Hypothalamus (tissue), 51 donors: ENCODE measurements at places on chromosomes 5 and 9.

DNA sequence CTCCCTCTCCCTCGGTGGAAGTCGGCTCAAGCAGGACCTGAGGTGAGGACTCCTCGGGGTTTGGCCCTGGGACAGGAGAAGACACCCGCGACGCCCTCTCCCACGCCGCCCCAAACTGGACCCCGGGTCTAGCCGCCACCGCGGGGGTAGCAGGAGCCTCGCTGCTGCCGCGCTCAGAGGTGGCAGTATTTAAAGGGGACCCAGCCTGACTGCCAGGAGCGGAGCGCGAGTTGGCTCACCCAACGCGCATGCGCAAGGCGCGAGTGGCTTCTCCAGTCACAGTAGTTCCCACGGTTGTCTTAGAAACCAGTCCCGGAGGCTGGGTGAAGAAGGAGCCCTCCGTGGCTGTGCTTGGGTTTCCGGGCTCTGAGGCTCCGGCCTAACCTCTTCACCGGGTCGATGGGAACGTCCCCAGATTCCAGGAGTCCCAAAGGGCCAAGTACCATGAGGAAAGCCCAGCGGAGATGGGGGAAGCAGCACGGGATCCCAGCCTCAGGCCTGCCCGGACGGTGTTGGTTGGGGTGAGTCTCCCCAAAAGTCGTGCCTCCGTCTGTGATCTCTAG is 477.8 kb downstream of the SPATA31A7 start:
- DNase-seq = no peak

- DNase-seq = no peak
Measured at GRCh38 chr5:127586811-127587210, 62.1 kb upstream of the CTXN3 start.

DNA sequence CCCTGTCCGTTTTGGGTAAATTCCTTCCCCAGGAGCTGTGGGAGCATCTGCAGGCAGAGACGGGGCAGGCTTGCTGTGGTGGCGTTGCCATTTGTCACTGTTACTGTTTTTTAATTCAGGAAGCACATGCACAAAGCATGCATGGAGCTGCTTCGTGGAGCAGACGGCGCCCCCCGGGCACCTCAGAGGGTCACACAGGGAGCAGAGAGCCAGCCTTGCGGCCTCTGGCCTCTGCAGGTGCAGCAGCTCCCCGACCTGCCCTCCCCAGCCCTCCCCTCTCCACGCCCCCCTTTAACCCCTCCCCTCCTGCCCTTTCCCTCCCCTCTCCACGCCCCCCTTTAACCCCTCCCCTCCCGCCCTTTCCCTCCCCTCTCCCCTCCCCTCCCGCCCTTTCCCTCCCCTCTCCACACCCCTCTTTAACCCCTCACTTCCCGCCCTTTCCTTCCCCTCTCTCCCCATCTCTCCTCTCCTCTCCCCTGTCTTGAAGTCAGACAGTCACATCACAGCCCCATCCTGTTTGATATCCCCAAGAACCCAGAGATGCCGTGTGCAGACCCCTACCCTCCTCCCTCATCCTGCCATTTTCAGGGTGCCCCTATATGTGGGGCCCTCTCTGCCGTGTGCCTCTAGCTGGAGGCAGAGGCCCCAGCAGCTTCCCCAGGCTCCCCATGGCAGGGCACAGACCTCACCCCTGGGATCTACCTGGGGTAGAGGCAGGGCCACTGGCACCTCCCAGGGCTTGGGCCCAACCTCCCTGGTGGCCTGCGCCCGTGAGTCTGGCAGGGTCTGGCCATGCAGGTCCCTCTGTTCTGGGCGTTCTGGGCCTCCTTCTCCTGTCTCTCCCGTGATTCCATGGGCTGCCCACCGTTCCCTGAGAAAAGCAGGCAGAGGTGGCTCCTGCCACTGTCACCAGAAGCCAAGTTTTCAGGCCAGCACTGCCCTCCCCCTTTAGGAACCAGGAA is 29.6 kb upstream of the UBAC1 start:
- DNase-seq = peak; percentile 40

DNA sequence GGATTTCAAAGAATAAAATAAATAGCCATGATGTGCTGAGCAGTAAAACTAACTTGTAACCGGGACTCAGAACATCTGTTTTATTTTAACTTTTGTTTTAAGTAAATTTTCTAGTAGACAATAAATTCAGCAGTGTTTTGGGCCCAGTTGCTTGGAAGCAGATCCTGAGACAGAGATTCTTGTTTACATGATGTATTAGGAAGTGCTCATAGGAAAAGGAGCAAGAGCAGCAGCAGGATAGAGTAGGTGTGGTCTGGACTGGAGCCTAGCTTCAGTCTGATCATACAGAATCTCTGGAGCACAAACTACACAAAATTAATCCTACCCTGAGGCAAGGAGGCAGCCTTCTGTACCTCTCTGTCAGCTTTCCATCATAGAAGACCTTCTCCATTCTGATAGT is 139.2 kb upstream of the CCNH start:
- DNase-seq = no peak

DNA sequence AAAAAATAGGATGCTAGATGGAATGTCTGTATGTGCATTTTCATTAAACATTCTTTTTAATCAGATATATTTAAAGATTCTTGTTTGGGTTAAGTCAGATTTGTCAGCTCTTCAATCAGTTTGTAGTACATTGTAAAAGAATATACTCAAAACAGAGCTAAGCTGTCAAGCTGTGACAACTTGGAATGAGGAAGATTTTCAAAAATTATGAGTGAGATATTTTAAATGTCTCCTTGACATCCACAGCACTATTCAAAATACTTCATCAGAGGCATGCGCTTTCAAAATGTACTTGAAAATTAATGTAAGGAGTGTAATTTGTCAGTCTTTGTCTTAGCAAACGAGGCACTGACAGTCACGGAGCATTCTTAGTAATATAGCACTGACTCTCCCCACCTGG is 182.0 kb downstream of the MAT2B start:
- no peak for DNase-seq

GRCh38 chr5:161544350-161544765 is 2.2 kb downstream of the GABRB2 start:
- no peak for DNase-seq

GRCh38 chr5:71938895-71939294 is 168.4 kb upstream of the MAP1B start:
- no peak for DNase-seq

- DNase-seq = no peak
Measured at GRCh38 chr5:125006011-125006685, 259.7 kb upstream of the ZNF608 start.

- DNase-seq = no peak
Measured at GRCh38 chr9:14326264-14326826, 12.4 kb upstream of the NFIB start.

DNA sequence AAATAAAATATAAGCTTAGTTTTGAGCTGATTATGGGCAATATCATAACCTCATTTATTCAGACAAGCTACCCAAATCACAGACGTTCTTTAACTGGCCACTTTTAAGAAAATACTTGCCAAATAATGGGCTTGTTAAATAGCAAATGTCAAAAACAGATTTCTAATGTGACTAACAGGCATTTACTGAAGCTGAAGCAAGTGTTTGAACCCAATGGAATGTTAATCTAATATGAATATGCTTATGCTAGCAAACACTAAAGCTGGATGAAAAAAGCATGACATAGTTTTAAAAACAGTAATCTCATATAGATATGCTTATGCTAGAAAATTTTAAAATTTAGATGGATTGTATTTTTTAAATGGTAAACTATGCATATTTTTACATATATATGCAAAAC is 411.6 kb upstream of the PTGER4 start:
- no peak for DNase-seq

- DNase-seq = no peak
Measured at GRCh38 chr5:42951293-42951840, 88.8 kb downstream of the ANXA2R start.

DNA sequence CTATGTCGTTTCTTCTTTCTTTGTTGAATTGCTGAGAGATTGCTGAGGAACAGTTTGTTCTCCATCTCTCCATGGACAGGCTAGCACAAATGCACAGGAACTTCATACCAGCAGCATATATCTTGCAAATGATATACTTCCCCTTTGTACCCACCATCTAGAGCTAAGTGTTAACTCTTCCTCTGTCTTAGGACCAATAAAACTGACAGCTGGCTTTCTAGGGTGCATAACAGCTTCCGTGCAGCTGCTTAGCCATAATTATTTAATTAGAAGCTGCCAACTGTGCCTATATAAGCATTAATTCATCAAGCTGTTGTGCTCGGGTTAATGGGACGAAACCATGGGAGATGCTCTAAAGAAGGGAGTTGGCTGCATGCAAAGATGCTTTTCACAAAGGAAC is 38.7 kb downstream of the KCTD16 start:
- no peak for DNase-seq

DNA sequence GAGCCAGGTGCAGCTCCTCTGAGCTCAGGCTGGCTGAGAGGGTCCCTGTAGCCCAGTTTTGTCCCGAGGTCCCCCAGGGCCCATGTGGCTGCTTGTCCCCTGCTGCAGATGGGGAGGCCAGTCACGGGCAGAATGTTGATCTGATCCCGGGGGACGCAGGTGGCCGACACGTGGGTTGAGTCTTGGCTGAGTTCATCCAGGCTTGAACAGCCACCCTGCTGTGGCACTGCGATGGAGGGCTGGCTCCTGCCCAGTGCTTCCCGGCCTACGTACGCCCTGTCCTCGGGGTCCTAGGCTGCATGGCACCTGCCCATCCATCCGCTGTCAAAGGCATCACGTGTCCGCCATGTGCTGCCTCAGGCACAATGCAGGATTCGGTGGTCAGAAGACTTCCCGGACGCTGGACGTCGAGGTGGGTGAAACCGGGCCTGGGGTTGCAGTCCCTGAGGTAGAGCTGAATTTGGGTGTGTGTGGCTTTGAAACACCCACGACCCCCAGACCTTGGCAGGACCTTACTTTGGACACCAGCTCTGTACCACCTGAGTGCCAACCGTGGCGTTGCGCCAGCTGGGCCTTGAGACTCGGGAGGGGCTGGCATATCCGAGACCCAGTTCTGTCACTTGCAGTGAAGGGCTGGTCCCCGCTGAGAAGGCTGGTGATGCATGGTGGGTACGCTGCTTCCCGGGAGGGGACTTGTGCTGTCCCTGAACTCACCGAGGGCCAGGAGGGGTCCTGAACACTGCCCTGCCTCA is 22.3 kb downstream of the RXRA start:
- DNase-seq = peak; percentile 33

DNA sequence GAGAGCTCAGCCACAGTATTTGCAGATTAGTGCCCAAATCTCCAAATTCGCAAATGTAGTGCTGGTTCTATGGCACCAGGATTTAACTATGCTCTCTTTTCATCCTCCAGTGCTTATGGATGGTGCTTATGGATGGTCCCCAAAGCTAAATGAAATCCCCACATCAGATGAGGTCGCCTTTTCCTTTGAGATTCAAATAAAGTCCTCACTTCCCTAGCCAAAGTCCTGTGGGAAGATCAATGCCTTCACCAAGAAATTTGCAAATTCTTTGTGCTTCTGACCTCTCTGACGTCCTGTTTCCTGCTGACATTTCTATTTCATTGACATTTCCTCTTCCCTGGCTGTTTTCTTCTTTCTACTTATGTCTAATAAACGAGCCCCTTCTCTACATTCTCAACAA is 1077.0 kb upstream of the C9orf72 start:
- DNase-seq = no peak

DNA sequence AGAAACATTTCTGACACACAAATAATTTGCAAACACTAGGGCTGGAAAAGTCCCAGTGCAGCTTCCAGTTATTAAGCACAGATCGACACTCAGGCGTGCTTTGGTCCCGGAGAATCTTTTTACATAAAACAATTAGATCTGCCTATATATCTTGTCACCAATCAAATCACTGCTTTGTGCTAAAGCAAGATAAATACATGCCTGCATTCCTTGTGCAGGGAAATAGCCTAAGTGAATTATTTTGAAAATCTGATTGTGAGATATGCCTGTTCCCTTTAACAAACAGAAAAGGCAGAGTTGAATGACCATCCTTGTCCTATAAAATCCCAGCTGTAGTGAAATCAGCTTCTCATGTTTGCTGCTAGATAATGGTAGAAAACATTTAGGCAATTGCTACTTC is 604.4 kb downstream of the CCDC171 start:
- DNase-seq = no peak

- no peak for DNase-seq
Measured at GRCh38 chr5:79396265-79396664, 117.7 kb downstream of the HOMER1 start.

GRCh38 chr5:60346393-60346792 is 353.6 kb downstream of the DEPDC1B start:
- DNase-seq = no peak

DNA sequence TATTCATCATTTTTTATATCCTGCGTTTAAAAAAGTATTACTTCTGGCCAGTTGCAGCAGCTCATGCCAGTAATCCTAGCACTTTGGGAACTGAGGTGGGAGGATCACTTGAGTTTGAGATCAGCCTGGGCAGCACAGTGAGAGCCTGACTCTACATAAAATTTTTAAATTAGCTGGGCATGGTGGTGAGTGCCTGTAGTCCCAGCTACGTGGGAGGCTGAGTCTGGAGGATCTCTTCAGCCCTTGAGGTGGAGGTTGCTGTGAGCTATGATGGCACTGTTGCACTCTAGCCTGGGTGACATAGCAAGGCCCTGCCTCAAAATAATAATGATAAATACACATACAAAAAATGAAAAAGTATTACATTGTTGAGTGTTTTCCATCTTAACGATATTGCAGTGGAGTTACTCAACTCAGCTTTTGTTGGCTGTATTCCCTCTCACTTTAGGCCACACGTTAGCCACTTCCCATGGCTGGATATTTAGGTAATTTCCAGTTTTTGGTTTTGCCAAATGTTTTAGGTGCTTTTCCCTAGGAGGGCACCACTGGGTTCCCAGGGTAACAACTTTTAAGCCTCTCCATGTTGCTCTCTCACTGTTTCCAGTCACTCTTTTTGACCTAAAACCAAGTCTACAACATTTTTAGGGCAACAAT is 20.6 kb downstream of the SHB start:
- no peak for DNase-seq

GRCh38 chr9:70260007-70260443 is 1.2 kb downstream of the SMC5 start:
- DNase-seq = no peak

DNA sequence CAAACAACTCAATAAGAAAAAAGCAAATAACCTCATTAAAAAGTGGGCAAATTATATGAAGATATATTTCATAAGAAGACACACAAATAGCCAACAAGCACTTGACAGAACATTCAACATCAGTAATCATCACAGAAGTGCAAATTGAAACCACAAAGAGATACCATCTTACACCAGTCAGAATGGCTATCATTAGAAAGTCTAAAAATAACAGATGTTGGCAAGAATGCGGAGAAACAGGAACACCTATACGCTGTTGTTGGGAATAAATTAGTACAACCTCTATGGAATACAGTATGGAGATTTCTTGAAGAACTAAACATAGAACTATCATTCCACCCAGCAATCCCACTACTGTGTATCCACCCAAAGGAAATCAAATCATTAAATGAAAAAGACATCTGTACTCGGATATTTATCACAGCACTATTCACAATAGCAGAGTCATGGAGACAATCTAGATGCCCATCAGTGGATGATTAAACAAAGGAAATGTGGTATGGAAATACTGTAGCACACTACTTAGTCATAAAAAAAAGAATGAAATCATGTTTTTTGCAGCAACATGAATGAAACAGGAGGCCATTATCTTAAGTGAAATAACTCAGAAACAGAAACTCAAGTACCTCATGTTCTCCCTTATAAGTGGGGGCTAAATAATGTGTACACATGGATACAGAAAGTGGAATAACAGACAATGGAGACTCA is 106.8 kb upstream of the FST start:
- no peak for DNase-seq
